Tibial nerve (tissue), 4 donors: ENCODE measurements at places on chromosomes 6 and 20. TPM values are rescaled to one million over a fixed set of nuclear protein-coding genes. Genes with fewer than 3 reads are reported as not detected.

The SIRPG gene
- total RNA-seq: 0.30 TPM

The OPRM1 gene
- total RNA-seq: not detected

The GPRC6A gene
- not detected for total RNA-seq

The OR12D3 gene
- total RNA-seq: not detected

The ADGRB3 gene
- 9.0 TPM for total RNA-seq

The APCDD1L gene
- 0.30 TPM for total RNA-seq

The SLC26A8 gene
- total RNA-seq: 1.1 TPM

The PBOV1 gene
- not detected for total RNA-seq

The ATP9A gene
- 38.3 TPM for total RNA-seq

The EPHA7 gene
- total RNA-seq: 1.5 TPM

The TOMM34 gene
- 13.5 TPM for total RNA-seq

The FAM217A gene
- not detected for total RNA-seq

The HAO1 gene
- total RNA-seq: not detected

The CTCFL gene
- not detected for total RNA-seq

The MYLK4 gene
- total RNA-seq: 0.98 TPM

The GSTA2 gene
- not detected for total RNA-seq

The TRPC4AP gene
- total RNA-seq: 77.7 TPM

The BMP6 gene
- 8.8 TPM for total RNA-seq

The DEFB121 gene
- not detected for total RNA-seq

The RBM38 gene
- total RNA-seq: 14.4 TPM

The XPO5 gene
- total RNA-seq: 36.3 TPM

The TPBG gene
- 13.0 TPM for total RNA-seq

The NKX2-4 gene
- total RNA-seq: not detected

The MCHR2 gene
- not detected for total RNA-seq

The FAM209B gene
- not detected for total RNA-seq

The FAXC gene
- 0.87 TPM for total RNA-seq

The GFRA4 gene
- not detected for total RNA-seq

The TREM2 gene
- total RNA-seq: 12.3 TPM

The FAM83B gene
- total RNA-seq: not detected

The SLC17A1 gene
- total RNA-seq: not detected

The NT5E gene
- total RNA-seq: 32.2 TPM
